Stimulated activated CD4-positive, alpha-beta T cell treated with anti-CD3 and anti-CD28 coated beads, Interleukin-4, amount 100 ng/mL, for 4 hours (primary cell): ENCODE measurements at places on chromosomes 1 and 21.
A peak's percentile ranks its signal among the peaks of the same experiment; 100 is the strongest.

- no peak for DNase-seq
Observed at GRCh38 chr1:21620011-21620410, 49.1 kb downstream of the RAP1GAP start.

GRCh38 chr1:204396015-204396583 lies 15.5 kb downstream of the PPP1R15B start:
- DNase-seq = no peak

GRCh38 chr1:223179280-223179679 lies 36.2 kb upstream of the TLR5 start:
- DNase-seq = no peak

DNA sequence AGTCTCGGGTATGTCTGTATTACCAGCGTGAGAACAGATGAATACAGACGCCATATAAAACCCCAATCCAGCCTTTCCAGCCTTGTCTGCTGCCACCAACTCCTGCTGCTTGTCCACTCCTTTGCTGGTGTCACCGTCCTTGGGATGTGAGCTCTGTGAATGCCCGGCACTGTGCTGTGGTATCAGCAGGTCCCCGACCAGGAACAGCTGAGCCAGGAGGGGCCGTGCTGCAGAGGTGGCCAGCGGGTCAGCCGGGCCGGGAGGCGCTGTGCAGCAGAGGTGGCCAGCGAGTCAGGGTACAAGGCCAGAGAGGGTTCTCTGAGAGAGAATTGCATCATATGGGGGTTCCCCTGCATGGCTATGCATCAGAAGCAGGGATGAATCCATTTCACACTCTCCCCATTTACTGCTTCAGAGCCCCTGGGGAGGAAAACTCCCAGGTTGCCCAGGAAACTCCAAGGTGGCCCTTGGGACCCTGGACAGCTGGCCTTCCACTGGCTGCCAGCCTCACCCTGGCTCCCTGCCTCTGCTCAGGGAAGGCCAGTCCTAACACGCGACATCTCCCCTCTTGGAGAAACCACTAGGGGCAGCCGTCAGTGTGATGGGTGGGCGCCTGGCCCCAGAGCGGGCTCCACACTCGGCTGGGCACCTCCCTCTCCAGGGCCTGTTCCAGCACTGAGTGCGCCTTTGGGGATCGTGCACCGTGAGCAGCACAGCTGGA lies 122.4 kb upstream of the COL6A1 start:
- no peak for DNase-seq

DNA sequence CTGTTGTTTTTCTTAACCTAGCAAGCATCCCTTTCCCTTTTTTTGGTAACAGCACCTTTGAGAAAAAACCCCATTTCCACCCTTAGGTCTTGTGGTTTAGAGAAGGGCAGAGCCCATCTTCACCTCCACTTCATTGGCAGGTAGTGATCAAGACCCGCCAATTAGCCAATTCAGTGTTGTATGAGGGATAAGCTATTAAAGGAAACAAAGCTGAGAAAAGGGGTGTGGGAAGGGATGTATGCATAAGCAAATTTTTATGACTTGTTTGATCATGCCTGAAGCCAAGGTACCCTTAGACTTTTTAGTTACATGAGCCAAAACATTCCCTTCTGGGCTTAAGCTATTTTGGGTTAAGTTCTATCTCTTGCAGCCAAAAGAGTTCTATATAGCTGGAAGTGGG lies 3.6 kb upstream of the ZNF697 start:
- no peak for DNase-seq

GRCh38 chr1:42150651-42151050 lies 2.6 kb upstream of the GUCA2B start:
- no peak for DNase-seq

- no peak for DNase-seq
Observed at GRCh38 chr21:34020005-34020847, 53.2 kb upstream of the MRPS6 start.

GRCh38 chr21:29371464-29371863 lies 72.7 kb downstream of the BACH1 start:
- DNase-seq = no peak

DNA sequence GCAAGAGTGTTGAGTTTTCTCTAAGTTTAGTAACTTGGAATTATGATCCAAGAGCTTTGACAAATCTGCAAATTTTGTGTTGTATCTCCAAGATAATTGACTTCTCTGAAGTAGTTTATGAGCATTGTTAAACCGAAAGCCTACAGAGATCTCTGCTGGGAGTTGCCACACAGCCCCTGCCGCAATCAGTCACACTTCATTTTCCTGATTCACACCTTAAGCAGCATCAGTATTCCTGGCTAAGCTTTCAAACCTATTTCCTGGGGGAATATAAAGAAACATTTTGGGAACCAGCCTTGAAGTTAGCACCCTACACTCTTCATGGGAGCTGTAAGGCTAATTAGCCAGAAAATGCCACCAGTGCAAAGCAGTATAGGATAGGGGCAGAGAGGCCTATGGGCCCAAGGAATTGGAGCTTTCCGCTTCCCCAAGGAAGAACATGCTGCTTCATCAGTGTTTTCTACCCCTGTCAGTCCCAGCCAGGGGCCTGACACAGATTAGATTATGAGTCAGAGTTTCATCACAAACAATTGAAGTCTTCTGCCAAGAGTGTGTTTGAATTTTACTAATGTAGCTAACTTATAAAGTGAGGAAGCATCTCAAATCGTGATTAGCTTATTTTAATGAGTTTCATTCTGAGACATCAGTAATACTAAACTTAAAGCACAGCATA lies 23.2 kb upstream of the CACYBP start:
- no peak for DNase-seq

DNA sequence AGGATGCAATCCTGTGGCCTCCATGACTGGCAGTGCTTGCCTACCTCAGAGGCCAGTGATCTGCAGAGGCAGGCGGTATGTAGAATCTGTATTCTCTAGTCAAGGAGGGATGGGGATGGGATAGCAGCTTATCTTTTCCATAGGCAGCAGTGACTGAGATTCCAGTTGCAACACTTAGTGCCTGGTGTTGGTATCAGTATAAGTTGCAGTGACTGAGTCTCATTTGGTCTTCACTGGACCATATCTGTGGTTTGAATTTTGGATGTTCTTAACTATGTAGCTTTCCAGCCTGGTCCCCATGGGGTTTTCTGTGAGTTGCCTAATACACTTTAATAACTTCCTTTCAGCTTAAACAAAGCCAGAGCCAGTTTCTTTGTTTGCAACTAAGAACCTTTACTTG lies 16.5 kb downstream of the DYRK1A start:
- DNase-seq = no peak

GRCh38 chr1:98870959-98871903 lies 133.4 kb downstream of the PLPPR5 start:
- DNase-seq = peak; percentile 48

DNA sequence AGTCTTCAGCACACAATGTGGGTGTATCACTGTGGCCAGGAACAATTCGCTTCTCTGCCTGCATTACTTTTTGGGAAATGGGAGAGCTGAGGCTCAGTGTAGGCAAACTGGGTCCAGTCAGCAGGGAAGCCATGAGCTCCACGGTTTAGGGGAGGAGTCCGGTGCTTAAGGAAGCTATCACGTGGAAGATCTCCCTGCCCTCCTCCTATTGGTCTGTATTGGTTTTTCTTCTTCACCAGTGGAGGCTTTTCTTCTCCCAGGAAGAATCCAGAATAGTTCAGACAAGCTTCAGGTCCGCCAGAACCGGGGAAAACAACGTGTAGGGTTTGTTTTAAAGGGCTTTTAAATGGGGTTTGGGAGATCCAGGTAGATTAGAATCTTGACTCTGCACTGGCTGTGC lies 156.2 kb upstream of the CAMK1G start:
- no peak for DNase-seq

- no peak for DNase-seq
Observed at GRCh38 chr1:208180421-208180820, 63.8 kb downstream of the PLXNA2 start.

DNA sequence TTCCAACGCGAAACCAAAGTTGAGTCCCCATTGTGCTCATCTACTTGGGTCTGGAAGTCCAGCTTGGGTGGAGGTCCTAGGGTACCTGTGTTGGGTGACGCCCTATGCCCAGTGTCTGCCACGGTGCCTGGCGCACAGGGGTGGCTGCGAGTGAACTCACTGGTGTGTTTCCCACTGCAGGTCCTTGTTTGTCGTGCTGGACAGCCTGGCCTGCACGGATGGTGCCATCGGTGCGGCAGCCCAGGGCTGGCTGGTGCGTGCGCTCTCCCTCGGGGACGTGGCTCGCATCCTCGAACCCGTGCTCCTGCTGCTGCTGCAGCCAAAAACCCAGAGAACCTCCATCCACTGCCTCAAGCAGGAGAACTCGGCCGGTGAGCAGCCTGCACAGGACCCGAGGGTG lies 80.4 kb upstream of the MORC3 start:
- no peak for DNase-seq

DNA sequence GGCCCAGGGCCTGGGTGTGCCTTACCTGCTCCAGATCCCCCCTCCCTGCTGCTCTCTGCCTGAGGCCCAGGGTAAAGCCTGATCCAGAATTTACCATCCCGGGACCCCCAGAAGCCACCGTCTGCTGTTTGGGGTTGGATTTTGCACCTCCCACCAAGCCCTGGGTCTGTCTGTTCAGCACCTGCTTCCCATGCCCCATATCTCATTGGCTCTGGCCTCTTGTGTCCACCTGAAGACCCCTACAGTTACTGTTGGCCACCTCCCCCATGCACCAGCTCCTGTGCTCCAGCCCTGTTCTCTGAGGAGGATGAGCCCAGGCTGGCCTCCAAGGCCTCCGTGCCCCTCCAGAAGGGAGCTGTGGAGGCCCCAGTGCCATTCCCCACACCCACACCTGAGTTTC lies 113.9 kb downstream of the GRIK3 start:
- no peak for DNase-seq

DNA sequence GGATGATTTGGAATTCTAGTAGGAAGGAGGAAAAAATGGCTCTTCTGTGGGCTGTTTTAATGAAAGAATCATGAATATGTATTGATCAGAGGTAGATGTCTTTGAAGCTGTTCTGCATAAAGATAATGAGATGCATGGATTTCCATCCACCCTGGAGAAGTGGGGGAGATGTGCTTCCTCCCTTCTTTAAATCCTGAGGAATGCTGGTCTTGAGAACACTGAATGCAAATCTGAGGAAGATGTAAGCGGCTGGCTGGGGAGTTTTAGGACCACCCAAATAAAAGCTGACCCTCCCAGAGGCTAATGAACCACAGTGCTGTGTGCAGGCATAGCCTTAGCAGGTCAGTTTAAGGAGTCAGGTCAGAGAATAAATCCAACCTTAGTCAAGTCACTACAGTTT lies 37.3 kb downstream of the ZMYND12 start:
- DNase-seq = no peak

DNA sequence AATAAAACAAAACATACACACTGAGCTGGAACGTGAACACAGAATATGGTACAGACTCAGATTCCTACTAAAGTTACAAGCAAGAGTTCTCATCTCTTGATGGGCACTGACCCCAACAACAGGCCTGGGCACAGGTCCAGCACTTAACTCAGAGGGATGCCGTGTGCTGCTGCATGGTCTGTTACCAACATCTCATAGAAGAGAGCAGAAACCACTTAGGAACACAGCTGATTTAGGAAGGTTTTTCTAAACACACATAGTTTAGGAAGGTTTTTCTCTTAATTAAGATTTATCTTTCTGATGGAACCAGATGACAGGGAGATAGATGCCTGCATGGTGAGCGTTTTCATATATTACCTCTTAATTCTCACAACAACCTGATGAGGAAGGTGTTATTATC lies 1.5 kb downstream of the GCLM start:
- DNase-seq = no peak

- DNase-seq = no peak
Observed at GRCh38 chr21:29887313-29888009, 52.3 kb downstream of the GRIK1 start.

DNA sequence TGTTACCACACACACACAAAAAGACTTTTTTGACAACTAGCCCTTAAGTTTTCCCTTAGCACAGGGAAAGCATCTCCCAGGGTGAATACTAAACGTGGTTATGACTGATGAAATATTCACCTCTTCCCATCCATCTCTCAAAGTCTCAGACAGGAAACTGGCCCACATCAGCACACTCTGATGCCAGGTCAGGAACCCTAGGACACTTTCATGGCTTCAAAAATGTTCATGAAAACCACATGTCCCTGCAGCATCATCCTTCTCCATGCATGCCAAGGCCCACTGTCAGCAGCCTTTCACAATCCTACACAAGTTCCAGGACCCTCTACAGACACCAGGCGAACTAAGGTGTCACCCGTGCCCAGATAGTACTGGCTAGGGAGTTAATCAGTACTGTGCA lies 68.7 kb downstream of the DNTTIP2 start:
- DNase-seq = no peak
